ENCODE measurements at places on chromosomes 2 and 18. TPM values are rescaled to one million over a fixed set of nuclear protein-coding genes. Genes with fewer than 3 reads are reported as not detected.

DNA sequence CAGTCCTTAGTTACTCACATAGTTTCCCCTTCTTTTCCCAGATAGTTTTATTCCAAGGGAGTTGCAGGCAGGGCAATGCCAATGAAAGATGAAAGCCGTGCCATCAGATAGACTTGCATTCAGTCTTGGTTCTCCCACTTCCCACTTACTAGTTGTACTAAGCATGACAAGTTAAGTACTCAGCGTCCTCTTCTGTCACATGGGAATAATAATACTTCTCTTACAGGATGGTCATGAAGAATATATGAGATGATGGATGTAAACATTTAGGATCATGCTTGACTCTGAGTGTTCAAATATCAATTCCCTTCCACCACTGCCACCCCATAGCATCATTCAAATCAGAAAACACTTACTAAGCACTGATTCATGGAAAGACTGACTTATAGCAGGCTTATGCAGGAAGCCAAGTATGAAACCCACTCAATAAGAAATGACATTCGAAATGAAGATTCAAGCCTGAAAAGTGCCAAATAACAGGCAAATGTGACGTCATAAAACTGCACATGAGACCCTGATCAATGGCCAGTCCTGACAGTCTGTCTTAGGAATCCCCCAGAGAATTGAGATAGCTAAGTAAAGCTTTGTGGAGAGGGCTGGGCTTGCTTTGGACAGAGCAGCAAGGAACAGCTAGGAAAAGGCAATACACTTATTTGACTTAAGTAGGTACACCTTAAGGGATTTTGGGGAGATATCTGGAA lies 11.1 kb upstream of the EVA1A start:
- DNase-seq, result no peak

- DNase-seq, result no peak
Observed at GRCh38 chr18:35190948-35191697, 49.7 kb upstream of the ZNF397 start.

- DNase-seq, result no peak
Observed at GRCh38 chr2:162074928-162075688, 1.1 kb upstream of the DPP4 start.

DNA sequence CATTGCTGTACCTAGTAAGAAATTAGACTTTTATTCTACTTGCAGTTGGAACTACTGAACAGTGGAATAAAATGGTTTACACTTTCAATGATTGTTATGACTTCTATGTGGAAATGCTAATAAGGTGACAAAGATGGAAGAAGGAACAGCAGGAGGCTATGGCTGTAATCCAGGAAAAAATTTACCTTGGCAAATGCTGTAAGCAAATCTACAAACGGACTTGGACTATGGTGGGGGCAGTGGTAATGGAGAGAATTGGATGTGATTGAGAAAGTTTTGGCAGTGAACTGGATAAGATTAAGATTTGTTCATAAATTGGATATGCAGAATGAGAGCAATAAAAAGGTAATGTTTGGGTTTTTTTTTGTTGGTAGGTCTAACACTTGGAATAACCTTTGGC lies 111.0 kb upstream of the ERBB4 start:
- DNase-seq, result no peak

Gene MYL1
- not detected for total RNA-seq

GRCh38 chr2:130310881-130311280 lies 31.8 kb upstream of the IMP4 start:
- no peak for DNase-seq

Gene KANSL1L
- 26.1 TPM for total RNA-seq

Gene CHST9
- total RNA-seq, result not detected

DNA sequence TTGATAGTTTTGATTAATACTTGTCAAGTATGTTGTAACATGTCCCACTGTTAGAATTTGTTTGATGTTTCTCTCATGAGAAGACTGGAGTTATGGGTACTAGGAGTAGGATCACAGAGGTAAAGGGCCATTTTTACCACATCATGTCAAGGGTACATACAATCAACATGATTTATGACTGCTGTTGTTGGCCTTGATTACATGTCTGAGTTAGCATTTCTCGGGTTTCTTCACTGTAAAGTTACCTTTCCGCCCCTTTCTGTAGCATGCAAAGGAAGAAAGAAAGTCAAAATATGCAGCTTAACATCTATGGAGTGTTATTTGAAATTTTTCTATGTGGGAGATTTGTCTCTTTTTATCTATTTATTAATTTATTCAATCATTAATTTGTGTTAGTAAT lies 1456.4 kb downstream of the SUCLG1 start:
- DNase-seq, result no peak

Gene REG3G
- not detected for total RNA-seq
